ENCODE measurements at places on chromosomes 2 and 18.

- DNase-seq: no peak
Measured at GRCh38 chr2:114389021-114389420, 53.4 kb upstream of the DPP10 start.

DNA sequence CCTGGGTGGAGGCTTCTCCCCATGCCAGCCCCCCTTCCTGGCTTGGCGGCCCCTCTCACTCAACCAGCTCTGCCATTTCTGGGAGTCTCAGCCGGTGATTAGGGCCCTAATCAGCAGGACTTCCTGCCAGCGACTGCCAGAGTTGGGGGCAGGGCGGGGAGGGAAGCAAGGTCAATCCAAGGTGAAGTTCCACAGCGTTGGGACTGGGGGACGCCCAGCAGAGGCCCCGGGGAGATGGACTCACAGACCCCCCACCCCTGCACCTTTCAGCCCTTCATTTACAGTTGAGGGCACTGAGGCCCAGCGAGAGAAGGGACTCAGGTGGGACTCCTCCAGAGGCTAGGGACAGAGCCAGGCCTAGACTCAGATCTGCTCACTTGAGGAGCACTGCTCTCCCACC, 65.3 kb downstream of the TNS1 start:
- DNase-seq: no peak

- DNase-seq: no peak
Measured at GRCh38 chr2:205895981-205896655, 189.9 kb downstream of the INO80D start.

- DNase-seq: no peak
Measured at GRCh38 chr2:62663411-62663810, 42.1 kb upstream of the EHBP1 start.

- no peak for DNase-seq
Measured at GRCh38 chr2:188811522-188811921, 162.7 kb upstream of the COL3A1 start.

DNA sequence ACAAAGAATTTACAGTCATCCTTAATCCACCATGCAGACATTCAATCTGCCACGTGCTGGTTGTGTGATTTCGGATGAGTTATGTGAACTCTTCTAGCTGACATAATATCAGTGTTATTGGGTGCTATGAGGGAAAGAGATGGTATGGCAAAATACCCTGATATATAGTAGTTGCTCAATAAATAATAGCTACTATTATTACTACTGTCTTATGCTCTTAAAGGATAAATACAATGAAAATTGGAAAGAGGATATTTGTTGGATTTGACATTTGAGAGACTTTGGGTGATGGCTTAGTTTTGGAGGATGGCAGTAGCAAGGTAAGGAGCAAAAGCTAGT, 86.5 kb downstream of the MYO3B start:
- DNase-seq: no peak

DNA sequence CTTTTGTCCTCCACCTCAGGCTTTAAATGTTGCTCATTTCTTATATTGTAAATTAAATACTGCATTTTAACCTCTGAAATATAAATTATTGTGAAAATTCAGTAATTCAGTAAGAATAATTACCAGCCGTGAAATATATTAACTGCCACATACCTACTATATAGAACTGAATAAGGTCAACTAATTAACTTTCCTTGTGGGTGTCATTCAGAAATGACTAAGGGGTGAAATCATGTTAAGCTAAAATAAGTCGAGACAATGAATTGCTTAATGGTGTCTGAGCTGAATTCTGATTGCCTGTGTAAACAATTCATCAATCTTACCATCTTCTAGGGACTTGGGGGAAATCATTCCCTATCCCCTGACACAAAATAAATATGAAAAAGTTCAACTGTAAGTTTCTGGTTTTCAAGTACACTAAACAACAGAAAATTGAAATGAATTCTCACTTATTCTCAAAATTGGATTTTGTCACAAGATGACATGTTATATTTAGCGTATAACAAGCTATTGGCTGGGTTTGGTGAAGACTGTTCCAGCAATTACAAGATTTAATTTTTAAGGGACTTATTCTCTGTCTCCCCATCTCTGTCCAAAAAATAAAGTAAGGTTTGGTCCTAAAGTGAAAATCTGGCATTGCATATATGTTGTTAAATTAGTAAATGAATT, 255.1 kb downstream of the METTL4 start:
- no peak for DNase-seq

DNA sequence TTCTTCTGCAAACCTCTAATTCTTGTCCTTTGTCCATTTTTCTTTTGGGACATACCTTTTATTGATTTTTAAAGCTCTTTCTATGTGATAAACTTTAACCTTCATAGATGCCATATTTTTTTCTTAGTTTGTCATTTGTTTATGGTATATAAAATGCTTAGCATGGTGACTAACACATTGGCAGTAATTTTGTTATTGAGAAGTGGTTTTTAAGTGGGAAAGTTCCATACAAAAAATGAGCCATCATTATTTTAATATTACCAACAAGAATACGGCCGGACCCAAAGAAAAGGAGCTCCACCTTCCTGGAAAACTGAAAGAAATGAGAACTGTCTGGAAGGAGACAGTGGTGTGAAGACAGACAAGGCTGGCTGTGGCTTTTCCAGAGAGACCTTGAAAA, 270.1 kb upstream of the SIX2 start:
- DNase-seq: no peak

GRCh38 chr2:23609254-23609653, 224.3 kb downstream of the KLHL29 start:
- no peak for DNase-seq

DNA sequence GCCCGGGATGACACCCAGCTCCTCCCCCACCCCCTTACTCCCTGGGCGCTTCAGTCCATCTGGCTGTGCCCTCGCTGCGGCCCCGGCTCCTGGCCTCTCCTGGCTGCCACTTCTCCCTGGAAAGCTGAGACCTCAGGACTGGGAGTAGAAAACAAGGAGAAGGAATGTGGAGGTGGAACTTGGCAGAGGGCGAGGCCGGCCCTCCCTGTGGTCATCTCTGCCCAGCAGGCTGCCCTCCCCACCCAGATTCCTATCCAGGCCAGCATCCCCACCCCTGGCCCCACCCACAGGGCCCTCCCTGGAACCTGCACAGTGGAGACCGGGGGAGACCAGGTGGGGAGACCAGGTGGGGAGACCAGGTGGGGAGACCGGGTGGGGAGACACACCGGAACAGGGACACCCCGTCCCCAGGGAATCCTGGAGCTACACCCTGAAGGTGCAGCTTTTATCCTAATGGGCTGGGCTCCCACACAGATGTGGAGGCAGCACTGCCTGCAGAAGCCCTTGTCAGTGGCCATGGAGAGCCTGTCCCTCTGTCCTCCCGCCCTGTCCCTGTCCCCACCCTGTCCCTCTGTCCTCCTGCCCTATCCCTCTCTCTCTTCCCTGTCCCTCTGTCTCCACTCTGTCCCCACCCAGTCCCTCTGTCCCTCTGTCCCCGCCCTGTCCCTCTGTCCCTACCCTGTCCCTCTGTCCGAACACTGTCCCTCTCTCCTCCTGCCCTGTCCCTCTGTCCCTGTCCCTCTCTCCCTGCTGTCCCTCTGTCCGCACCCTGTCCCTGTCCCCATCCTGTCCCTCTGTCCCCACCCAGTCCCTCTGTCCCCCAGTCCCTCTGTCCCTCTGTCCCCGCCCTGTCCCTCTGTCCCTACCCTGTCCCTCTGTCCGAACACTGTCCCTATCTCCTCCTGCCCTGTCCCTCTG, 157.1 kb downstream of the PXDN start:
- no peak for DNase-seq

DNA sequence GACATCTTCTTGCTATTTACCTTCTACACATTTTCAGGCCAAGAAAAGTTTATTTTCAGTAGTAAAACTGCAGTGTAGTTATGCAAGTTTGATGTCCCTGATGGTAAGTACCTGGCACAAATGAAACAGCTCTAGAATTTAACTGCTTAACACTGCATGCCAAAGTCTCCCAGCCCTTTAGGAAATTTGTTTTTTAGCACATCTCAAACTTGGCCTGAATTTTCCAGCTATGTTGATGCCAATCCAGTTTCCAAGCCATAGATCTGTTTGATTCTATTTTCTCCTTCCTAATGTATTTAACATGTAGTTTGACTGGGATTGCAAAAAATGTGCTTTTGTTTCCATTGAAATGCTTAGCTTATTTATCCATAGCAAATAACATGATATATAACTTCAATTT, 29.3 kb upstream of the ZNF385B start:
- DNase-seq: no peak

GRCh38 chr2:8576525-8577167, 105.2 kb upstream of the ID2 start:
- no peak for DNase-seq

DNA sequence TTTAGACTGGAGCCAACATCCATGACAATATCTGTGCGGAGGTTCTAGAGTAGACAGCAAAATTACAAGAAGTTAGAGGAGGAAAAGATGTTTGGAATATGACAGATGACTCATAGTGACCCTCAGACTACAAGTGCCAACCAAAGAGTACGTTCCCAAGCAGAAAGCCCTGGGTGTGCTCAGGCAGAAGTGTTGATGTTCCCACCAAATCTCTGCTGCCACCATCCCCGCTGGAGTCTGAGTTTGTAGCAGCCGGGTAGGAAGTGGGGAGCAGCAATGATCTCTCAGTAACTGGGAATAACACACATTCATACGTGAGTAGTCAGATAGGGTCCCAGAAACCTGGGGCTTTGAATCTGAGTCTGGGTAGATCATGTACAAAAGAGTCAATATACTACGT, 73.2 kb downstream of the XDH start:
- no peak for DNase-seq

DNA sequence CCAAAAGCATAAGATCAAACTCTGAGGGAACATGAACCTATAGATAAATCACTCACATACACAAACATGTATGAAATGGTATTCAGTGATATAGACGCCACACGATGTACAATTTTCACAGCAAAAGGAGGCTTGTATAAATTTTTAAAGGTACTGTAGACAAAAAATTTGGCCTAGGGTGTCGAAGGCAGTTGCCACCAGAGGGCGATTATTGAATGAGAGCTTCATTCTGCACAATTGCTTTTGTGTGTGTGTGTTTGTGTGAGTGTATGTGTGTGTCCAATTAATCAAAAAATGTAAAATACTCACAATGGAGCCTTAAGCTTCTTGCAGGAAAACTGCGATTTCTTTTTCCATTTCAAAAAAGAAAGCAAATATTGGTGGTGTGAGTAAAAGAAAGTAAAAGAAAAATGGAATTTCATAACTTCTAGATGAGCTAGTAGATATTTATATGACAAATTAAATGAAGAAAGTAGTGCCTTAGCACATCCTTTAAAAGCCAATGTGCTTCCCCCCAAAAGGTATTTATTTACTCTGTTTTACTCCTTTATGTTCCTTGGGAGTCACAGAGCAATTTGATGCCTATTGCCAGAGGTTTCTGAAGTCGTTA, 800.1 kb downstream of the SATB2 start:
- peak; percentile 38 for DNase-seq

GRCh38 chr2:189552991-189553404, 27.6 kb downstream of the SLC40A1 start:
- no peak for DNase-seq

DNA sequence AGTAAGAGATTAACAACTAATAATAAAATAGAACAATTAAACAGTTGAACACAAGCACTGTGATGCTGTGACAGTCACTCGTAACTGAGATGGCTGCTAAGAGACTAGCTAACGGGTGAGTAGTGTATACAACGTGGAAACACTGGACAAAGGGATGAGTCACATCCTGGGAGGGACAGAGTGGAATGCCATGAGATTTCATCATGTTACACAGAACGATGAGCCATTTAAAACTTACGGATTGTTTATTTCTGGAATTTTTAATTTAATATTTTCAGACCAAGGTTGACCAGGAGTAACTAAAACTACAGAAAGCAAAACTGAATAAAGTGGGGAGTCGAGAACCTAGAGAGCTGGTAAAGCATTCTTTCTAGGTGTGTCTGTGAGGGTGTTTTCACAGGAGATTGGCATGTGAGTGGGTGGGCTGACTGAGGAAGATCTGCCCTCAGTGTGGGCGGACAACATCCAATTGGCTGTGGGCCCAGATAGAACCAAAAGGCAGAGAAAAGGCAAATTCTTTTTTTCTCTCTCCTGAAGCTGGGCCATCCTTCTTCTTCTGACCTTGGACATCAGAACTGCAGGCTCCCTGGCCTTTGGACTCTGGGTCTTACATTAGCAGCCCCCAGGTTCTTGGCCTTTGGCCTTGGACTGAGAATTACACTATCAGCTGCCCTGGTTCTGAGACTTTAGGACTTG, 14.6 kb downstream of the TMSB10 start:
- peak; percentile 23 for DNase-seq

GRCh38 chr2:197121255-197121654, 189.3 kb downstream of the ANKRD44 start:
- DNase-seq: peak; percentile 3

DNA sequence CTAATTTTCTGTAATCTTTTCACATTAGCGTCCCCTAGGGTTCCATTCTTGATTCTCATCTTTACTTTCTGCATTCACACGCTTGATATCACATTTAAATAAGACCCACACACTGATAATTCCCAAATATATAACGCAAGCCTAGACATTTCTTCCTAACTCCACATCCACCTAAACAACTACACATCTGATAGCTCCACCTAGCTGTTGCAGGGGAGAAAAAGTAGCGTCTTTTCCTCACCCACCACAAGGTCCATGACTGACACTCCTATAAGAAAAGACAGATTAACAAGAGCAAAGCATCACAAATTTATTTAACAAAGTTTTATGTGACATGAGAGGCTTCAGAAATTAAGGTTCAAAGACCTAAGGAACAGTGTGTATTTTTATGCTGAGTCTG, 862.2 kb upstream of the DDX18 start:
- DNase-seq: no peak

DNA sequence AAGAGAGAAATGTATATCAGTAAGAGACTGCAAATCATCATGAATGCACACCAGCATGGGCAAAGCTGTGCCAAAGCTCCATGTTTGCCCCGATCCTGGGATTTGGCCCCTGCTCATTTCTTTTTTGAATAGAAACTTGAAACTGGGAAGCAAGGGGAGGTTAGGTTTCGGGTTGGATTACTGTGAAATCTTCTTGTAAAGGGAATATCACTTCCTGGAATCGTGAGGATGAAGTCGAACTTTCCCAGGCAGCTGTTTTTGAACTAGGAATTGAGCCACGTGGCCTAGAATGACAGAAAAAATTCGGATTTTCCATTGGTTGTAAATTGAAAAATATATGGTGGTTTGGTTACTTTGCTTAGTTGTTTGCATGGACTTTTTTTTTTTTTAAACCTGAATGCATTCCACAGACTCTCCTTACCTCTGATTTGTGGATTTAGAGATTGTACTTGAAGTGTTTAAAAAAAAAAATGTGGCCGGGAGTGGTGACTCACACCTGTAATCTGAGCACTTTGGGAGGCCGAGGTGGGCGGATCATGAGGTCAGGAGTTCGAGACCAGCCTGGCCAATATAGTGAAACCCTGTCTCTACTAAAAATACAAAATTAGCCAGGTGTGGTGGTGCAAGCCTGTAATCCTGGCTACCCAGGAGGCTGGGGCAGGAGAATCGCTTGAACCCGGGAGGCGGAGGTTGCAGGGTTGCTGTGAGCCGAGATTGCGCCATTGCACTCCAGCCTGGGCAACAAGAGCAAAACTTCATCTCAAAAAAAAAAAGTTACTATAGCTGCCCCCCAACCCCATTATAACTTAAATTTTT, 32.1 kb downstream of the GRHL1 start:
- DNase-seq: no peak
